ENCODE measurements at places on chromosomes 3 and 15.
A peak's percentile ranks its signal among the peaks of the same experiment; 100 is the strongest.

DNA sequence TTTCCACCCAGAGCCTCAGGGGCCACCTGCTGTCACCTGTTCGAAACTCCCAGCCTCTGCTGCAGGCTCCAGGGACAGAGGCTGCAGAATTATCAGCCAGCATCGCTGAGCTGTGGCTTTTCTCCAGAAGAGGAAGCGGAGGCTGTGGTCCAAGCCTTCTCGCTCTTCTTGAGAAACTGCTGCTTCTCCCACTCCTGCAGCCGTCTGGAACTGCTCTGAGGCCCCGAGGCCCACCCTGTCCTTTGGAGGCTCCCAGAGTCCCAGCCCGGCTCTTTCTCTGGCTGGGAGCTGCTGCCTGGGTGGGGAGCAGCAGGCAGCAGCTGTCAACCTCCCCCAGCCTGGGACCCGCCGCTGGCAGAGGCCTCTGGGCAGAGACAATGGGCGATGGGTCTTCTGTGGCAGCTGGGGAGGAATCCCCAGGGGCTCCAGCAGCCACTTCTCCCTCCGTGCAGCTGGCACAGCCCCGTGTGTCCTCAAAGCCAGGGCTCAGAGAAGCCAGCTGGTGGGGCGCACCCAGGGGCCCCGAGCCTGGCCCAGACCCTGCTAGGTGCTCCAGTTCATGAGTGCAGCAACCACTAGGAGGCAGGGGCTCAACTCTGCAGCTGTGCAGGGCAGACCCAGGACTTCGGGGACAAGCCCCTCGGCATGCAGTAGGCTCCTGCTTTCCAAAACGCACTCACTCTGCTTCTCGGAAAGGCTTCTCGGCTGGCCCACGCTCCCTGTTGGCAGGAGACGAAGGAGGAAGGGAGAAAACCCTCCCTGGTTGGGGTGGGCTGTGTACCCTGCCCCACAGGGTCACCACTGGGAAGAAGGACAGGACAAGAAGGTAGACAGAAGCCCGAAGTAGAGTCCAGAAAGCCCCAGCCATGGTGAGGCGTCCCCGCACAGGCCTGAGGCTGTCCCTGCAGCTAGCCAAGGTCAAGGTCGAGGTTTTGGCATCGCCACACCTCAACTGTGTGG, 49.9 kb upstream of the FURIN start:
- no peak for DNase-seq

GRCh38 chr3:8505621-8506020, 4.0 kb downstream of the LMCD1 start:
- DNase-seq, result no peak

DNA sequence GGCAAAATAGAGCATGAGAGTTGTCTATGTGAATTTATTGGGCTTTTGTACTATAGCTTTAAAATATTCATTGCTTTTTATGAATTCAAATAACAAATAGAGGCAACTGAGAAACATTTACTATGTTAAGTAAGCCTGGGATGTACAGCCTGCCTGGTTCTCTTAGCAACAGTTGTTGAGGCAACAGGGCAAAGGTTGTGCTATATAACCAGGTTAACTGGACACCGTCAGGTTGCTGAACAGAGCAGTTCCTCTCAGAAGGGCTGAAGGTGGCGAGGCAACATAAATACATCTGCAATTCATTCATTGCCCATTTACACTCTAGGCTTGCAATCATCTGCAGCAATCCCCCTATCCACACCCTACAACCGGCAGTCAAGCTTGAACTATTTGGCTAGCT, 78.2 kb downstream of the GTF2E1 start:
- DNase-seq, result no peak

- DNase-seq, result no peak
Observed at GRCh38 chr15:56917652-56918045, 795 bp upstream of the TCF12 start.

DNA sequence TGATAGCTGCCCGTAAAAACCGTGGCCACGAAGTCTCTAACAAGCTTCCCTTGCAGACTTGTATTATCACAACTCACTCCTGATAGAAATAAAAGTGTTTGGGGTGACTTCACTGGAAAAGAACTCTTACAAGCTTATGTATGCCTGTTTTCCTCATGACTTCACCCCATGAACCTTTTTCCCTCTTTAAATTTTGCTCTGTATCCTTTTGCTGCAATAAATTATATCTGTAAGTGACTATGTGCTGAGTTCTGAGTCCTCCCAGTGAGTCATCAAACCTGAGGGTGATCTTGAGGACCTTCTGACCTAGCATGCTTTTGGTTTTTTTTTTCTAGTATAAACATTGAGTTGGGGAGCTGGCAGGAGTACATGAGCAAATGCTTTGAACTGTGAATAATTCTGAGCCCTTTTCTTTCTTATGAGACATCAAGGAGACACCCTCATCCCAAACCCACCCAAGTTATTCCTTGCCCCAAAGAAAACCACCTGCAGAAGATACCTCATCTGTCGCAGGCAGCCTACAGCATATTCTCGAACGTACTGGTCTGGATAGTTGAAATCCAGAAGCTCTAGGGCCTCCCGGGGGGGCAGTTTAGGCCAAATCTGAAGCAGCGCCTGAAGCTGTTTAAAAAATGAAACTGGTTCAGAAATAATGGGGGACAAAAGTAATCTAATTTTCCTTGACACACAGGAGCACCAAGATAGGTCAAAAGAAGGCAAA, 85.9 kb downstream of the FAIM start:
- no peak for DNase-seq

DNA sequence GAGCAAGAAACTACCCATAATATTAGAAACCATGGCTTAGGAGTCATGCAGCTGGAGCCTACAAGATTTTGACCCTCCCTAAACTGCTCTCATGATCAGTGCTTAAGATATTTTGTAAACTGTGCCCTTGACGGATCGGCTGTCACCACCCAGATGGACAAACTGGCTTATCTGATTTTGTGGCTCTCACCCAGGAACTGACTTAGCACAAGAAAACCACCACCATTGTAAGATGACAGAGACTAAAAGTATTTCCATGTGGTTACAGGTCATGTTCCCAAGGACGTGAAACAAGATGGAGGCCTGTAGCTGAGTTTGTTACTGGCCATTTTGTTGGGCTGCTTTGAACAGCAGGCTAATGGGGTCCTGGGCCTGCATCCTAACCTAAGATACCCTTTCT, 940.9 kb downstream of the OTOL1 start:
- DNase-seq, result no peak

GRCh38 chr15:88637436-88637835, 1.4 kb upstream of the ISG20 start:
- DNase-seq, result no peak

DNA sequence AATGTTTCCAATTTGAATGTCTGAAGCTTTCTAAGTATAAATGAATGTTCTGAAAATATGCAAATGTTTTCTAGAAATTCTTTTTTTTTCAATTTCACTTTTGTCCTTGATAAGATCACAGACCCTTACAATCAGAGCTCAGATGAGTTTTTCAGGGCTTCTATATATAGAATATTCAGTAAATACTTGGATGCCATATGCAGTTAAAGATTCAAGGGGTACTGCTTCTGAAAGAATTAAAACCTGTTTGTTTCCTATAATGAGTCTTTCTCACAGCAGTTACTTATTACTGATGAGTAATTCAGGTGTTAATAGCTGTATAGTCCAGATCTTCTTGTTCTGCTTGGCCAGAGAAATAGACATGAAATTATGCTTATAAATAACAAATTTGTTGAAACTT, 812.6 kb downstream of the ZPLD1 start:
- DNase-seq, result no peak

GRCh38 chr15:57655809-57656208, 50.7 kb upstream of the POLR2M start:
- DNase-seq, result no peak

- DNase-seq, result no peak
Observed at GRCh38 chr15:42498212-42499068, 3.0 kb downstream of the SNAP23 start.

GRCh38 chr3:16439163-16439847, 74.2 kb downstream of the RFTN1 start:
- DNase-seq, result no peak

GRCh38 chr3:134892761-134893160, 97.7 kb downstream of the EPHB1 start:
- no peak for DNase-seq

DNA sequence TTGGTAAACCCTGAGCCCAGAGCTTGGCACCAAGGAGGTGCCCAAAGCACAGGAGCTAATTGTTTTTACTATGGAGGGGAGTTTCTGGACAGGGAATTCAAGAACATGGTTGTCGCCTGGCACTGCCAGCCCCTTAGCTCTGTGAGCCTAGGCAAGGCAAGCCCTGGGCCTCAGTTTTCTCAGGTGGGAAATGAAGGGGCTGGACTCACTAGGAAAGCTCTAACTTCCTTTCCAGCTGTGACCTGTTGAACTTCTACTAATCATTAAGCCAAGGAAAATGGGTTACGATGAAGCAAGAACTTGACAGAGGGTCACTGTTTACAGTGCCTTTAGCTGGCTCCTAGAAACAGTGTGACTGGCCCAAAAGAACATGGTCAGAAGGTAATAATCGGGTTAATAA, 277.2 kb downstream of the SHQ1 start:
- DNase-seq, result no peak

GRCh38 chr3:45640091-45640507, 45.5 kb downstream of the LIMD1 start:
- DNase-seq, result no peak

DNA sequence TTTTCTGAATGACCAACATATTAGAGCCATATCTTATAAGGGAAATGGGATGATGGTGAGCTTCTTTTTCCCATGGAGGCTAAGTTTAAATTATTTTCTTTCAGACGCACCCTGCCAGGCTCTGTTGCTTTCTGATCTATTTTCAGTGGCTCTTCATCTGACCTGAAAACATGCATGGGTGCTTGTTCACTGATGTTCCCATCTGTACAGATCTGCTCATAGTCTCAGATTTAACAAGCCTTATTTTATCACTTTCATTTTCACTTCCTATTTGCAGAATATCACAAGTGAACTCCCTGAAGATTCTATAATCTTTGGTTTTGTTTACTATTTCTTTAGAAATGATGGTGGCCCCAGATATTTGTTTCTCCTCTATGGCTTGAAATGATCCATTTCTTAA, 31.1 kb upstream of the SUCLG2 start:
- no peak for DNase-seq

- no peak for DNase-seq
Observed at GRCh38 chr3:71641674-71642073, 58.1 kb upstream of the FOXP1 start.

DNA sequence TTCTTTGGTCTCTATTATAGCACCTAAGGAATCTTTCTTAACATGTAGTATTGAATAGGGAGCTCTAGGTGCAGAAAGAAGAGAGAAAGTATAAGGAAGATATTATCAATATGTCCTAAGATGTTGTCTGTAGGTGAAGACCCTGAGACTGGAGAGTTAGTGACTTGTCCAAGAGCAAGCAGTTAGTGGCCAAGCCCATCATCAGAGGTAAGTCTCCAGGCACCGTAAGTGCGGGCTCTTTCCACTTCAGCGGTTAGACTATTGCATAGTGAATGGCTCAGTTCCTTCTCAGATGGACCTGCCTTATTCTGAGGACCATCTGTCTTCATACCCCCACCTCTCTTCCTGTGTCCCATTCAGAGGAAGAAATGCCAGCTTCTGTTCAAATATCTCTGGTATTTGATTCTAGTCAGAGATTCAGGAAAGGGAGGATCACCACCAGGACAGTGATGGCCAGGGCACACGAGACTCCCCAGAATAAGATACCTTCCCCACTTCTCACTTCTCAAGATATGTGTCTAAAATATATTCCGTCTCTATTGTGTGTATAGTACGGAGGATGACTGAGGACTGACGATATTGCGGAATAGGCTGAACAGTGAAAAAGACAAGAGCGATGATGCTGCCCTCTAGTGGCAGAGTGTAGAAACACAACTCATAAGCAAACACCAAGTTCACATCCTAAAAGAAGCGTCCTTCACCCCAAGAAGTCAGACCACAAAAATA, 19.1 kb upstream of the ADGRG7 start:
- DNase-seq, result peak; percentile 21

GRCh38 chr3:139846729-139847128, 88.3 kb upstream of the CLSTN2 start:
- no peak for DNase-seq

GRCh38 chr3:119637679-119638477, 22.5 kb downstream of the POPDC2 start:
- DNase-seq, result no peak

All from stimulated activated CD8-positive, alpha-beta memory T cell treated with anti-CD3 and anti-CD28 coated beads, Interleukin-4, amount 100 ng/mL, for 4 hours (primary cell).